Naive thymus-derived CD4-positive, alpha-beta T cell (primary cell): ENCODE measurements at places on chromosomes 6 and 20.

DNA sequence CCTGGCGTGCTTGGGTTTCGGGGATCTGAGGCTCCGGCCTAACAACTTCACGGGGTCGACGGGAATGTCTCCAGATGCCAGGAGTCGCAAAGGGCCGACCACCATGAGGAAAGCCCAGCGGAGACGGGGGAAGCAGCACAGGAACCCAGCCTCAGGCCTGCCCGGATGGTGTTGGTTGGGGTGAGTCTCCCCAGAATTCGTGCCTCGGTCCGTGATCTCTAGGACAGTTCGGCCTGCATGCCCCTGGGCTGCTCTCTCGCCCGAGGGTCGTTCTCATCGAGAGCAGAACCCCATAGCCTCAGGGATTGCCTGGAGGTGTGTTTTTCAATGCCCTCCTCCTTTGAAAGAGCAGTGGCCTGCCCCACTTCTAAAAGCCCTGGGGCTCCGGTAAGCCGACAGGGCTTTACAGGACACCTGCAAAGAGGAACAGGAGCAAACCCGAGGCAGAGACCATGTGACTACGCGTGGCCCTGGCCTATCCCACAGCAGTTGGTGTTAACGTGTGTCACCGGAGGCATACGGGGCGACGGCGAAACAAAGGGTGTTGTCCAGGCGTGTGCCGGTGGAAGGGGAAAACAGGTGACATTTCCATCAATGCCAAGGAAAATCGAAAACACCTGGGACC, 973.1 kb upstream of the DEFB115 start:
- DNase-seq = no peak

- no peak for DNase-seq
These were observed 454.8 kb downstream of the PHF3 start for GRCh38 chr6:64090352-64090751.

DNA sequence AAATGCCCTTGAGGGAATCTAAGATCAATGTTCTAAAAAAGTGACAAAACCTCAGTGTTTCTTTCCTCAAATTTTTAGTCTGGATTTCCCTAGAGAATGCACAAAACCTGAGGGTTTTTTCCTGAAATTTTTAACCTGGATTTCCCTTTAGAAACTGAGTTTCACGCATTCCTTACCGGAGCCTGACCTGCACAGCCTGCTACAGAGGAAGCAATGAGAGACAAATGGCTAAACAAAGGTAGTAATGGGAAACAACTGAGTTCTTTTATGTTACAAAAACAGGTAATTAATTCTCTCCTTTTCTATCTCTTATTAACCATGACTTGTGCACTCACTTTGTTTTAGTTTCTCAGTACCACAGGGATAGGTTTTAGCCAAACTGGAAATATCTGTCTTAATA, 281.7 kb upstream of the NT5E start:
- DNase-seq = no peak

DNA sequence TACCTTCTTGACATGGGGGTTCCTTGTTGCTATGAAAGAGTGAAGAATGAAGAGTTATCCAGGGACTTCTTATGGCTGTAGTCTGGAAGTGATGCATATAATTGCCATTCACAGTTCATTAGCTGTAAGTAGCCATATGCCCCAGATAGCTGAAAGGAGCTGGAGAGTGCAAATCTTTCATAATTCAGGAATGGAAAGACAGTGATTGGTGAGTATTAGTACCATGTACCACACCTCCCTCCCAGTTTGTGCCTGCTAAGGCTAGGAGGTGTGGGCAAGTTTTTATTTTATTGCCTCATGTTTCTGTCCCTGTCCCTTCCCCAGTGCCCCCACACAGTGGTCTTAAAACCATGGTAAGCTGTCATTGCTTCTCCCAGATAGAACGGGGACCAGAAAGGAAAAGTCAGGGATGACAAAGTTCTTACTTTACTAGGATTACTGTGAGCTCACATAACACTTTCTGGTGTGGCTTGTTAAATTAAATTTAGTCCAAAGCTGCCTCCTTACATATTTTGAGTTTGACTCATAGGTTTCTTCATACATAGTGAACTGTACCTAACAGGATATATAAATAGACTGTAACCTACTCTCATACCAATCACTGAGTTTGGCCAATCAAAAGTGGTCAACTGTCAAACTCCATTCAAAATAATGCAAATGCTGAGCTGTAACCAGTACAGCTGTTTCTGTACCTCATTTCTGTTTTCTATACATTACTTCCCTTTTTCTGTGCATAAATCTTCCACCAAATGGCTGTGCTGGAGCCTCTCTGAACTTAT, 119.4 kb downstream of the RFPL4B start:
- DNase-seq = no peak

- DNase-seq = no peak
These were observed 66.3 kb upstream of the MAP7 start for GRCh38 chr6:136616527-136616926.

DNA sequence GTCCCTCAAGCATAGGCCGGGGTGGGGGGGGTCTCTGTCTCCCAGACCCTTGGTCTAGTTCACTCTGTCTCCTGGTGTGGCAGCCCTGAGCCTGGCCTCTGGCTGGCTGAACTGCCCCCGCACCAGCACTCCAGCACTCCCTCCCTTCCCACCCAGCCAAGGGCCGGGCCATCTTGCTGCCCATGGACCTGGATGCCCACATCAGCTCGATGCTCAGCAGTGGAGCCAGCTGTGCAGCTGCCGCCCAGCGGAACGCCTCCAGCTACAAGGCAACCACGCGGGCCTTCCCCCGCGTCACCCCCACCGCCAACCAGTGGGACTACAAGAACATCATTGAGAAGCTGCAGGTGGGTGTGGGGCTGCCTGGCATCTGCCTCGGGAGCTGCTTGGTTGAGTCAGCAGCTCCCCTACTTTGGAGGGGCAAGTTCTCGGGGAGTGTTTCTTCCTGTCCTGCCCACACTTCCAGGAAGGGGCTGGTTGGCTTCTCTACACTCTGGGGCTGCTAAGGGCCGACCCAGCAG, 28.4 kb downstream of the UQCC2 start:
- DNase-seq = no peak

- DNase-seq = no peak
These were observed 41.6 kb upstream of the LYRM2 start for GRCh38 chr6:89680150-89680549.

DNA sequence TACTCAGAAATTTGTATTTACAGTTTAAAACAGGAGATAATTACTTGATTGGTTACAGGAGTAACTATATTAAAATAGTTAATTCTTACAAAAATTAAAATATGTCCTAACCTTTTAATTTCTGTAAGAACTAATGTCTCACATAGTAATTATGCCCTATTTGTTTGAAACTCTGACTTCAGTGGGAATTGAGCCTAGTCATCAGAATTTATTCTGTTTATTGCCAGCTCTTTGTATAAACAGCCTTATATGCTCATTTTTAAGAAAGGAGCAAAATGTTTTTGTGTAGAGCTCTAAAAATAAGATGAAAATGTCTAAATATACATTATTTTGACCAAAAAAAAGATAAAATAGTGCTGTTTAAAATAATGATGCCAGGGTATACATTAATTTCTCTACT, 21.5 kb downstream of the TRMT11 start:
- DNase-seq = no peak

- peak; percentile 67 for DNase-seq
These were observed 526 bp downstream of the SOD2 start for GRCh38 chr6:159692303-159693127.

DNA sequence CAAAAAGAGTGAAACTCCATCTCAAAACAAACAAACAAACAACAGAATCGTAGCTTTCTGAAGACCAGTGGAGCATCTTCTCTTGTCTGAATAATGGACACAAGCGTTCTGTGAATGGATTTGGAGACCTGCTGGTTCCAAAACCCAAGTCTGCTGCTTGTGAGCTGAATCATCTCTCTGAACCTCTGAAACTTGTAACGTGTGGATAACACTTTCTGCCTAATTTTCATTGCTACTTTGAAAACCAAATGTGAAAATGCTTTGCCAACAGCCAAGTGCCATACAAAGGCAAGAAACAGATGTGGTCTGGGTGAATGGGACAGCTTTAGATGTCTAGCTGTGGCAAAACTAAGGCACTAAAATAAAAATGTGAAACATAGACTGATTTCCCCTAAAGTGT, 44.3 kb downstream of the PHACTR1 start:
- no peak for DNase-seq

GRCh38 chr6:122207794-122208193, 191.7 kb upstream of the HSF2 start:
- no peak for DNase-seq

DNA sequence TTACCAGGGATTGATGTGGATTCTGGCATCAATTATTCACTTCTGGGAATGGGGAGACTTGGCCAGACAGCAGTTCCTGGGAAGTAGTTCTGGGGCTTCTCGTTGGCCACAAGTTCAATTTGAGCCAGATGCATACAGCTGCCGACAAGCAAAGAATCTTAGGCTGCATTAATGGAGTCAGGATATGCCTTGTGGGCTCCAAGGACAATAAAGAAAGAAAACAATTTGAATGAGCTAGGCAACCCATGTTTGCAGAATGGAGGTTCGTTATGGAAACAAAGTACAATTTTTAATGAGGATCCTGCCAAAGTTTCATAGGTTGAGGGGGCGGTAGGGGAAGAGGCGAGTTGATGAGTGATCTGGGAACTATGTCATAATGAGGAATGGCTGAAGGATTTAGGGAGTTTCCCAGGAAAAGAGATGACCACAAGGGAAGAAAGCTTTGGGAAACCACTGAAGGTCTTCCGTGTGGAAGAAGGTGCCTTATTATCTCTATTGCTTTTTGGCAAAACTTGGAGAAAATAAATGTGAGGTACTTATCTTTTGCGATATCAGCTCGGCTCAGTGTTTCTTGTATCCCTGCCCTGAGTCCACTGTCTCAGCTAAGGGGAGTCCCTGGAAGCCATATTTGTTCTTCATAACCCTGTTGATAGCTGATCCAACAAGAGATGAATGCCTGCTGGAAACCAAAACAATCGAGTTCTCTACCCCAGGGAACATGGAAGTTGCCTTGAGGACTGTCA, 181.0 kb upstream of the ZNF217 start:
- no peak for DNase-seq
